Epithelial cell of umbilical artery (primary cell): ENCODE measurements at places on chromosomes 5 and 9. TPM values are rescaled to one million over a fixed set of nuclear protein-coding genes. Genes with fewer than 3 reads are reported as not detected.

ROPN1L gene
- 0.30 and 0.32 TPM in 2 replicates for total RNA-seq

PHYHD1 gene
- total RNA-seq, result not detected in 2 replicates

C1QTNF3 gene
- under 0.01 and 0.65 TPM in 2 replicates for total RNA-seq

SLC25A48 gene
- total RNA-seq, result not detected in 2 replicates

MBLAC2 gene
- total RNA-seq, result 5.5 and 5.9 TPM in 2 replicates

GPX3 gene
- total RNA-seq, result 2.3 and 2.6 TPM in 2 replicates

SPINK4 gene
- total RNA-seq, result not detected in 2 replicates

ADGRD2 gene
- not detected in 2 replicates for total RNA-seq

RNF180 gene
- 4.2 and 4.6 TPM in 2 replicates for total RNA-seq

IL9 gene
- not detected in 2 replicates for total RNA-seq

PCDHGB7 gene
- total RNA-seq, result 2.9 and 3.3 TPM in 2 replicates

NTNG2 gene
- under 0.01 TPM in 2 replicates for total RNA-seq

GPR150 gene
- total RNA-seq, result 0.30 and 0.32 TPM in 2 replicates

SCGB3A2 gene
- total RNA-seq, result not detected in 2 replicates

RICTOR gene
- total RNA-seq, result 83.0 and 96.1 TPM in 2 replicates

ERBIN gene
- total RNA-seq, result 44.2 and 49.5 TPM in 2 replicates

PRR16 gene
- 0.32 and 1.2 TPM in 2 replicates for total RNA-seq

FOXD4L5 gene
- total RNA-seq, result not detected in 2 replicates

MELK gene
- 28.3 and 38.1 TPM in 2 replicates for total RNA-seq

CYSRT1 gene
- 0.32 TPM in 1 of 2 replicates, not detected in the other for total RNA-seq

SH3PXD2B gene
- 10.6 and 15.9 TPM in 2 replicates for total RNA-seq

CBY3 gene
- not detected in 2 replicates for total RNA-seq

RNF208 gene
- 0.32 TPM in 1 of 2 replicates, not detected in the other for total RNA-seq

ZBTB43 gene
- total RNA-seq, result 5.5 and 6.8 TPM in 2 replicates

EGFLAM gene
- 1.9 and 9.3 TPM in 2 replicates for total RNA-seq

SPINK1 gene
- not detected in 2 replicates for total RNA-seq

IFNA21 gene
- total RNA-seq, result not detected in 2 replicates

CERCAM gene
- total RNA-seq, result 14.6 and 21.8 TPM in 2 replicates

SPINK5 gene
- total RNA-seq, result 1.6 TPM in 1 of 2 replicates, not detected in the other

CRHBP gene
- 0.15 TPM in 1 of 2 replicates, not detected in the other for total RNA-seq

THBS4 gene
- total RNA-seq, result under 0.01 TPM in 1 of 2 replicates, not detected in the other

PKD2L2 gene
- total RNA-seq, result not detected in 2 replicates

ZNF454 gene
- total RNA-seq, result 0.61 and 0.97 TPM in 2 replicates

TRIM36 gene
- under 0.01 TPM in 1 of 2 replicates, not detected in the other for total RNA-seq

GNG10 gene
- 59.9 and 76.7 TPM in 2 replicates for total RNA-seq

LMX1B gene
- not detected in 2 replicates for total RNA-seq
